Activated CD4-positive, alpha-beta T cell treated with anti-CD3 and anti-CD28 coated beads, Interleukin-2, amount 10 ng/mL, durations not matched to agents 24 days and 14 days (primary cell): ENCODE measurements at places on chromosomes 11 and 22. TPM values are rescaled to one million over a fixed set of nuclear protein-coding genes. Genes with fewer than 3 reads are reported as not detected.

Gene RAB39A
- total RNA-seq, result not detected in 2 replicates

Gene BLID
- total RNA-seq, result not detected in 2 replicates

Gene APOA1
- total RNA-seq, result 0.36 TPM in 1 of 2 replicates, not detected in the other

Gene TRPT1
- total RNA-seq, result 29.8 and 31.7 TPM in 2 replicates

Gene NXPE4
- not detected in 2 replicates for total RNA-seq

Gene OR8G1
- total RNA-seq, result not detected in 2 replicates

Gene SCGB1A1
- not detected in 2 replicates for total RNA-seq

Gene WNT7B
- not detected in 2 replicates for total RNA-seq
